Right lobe of liver (tissue), 6 donors: ENCODE measurements at places on chromosomes 7 and 10. TPM values are rescaled to one million over a fixed set of nuclear protein-coding genes. Genes with fewer than 3 reads are reported as not detected.
A peak's percentile ranks its signal among the peaks of the same experiment; 100 is the strongest.

CTAGE4 gene
- total RNA-seq, result 3.9 TPM

PARD3 gene
- 19.4 TPM for total RNA-seq

- H3K27me3 ChIP-seq, result no peaks in the 10 kb centered on the region
- H3K36me3 ChIP-seq, result no peaks in the 10 kb centered on the region
- no peak overlapping the region for H3K4me3 ChIP-seq
- no peaks in the 10 kb centered on the region for H3K4me1 ChIP-seq
Observed at GRCh38 chr10:1860351-1860750, 123.0 kb upstream of the ADARB2 start.

EBLN1 gene
- total RNA-seq, result not detected

GRCh38 chr10:30422981-30423654, 10.9 kb upstream of the MAP3K8 start:
- no peaks in the 10 kb centered on the region for H3K36me3 ChIP-seq
- DNase-seq, result no peak
- no peak overlapping the region for H3K4me3 ChIP-seq
- no peak overlapping the region for H3K27ac ChIP-seq

DNA sequence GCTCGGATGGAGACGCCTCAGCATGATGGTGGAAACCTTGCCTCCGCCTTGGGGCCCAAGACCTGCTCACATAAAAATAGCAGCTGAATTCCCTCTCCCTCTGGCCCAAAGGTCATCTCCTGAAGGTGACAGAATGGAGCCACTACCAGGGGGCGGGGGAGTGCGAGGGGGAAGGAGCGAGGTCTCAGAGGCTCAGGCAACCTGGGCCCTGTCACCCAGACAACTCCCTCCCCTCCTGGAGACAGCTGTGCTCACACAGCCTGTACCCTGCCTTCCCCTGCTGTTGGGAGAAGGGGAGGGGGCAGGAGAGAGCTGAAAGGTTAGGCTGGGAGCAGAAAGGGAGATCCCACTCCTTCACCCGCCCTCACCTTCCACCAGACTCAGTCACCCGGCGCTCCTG, 173.0 kb upstream of the RHEB start:
- H3K27me3 ChIP-seq, result no peaks in the 10 kb centered on the region
- H3K4me3 ChIP-seq, result no peak overlapping the region
- no peak for DNase-seq
- H3K27ac ChIP-seq, result no peak overlapping the region

ZNF425 gene
- total RNA-seq, result 1.4 TPM

- H3K27ac ChIP-seq, result no peak overlapping the region
- H3K27me3 ChIP-seq, result no peaks in the 10 kb centered on the region
- no peaks in the 10 kb centered on the region for H3K4me1 ChIP-seq
Observed at GRCh38 chr7:85184599-85185423, 2.0 kb downstream of the SEMA3D start.

DNA sequence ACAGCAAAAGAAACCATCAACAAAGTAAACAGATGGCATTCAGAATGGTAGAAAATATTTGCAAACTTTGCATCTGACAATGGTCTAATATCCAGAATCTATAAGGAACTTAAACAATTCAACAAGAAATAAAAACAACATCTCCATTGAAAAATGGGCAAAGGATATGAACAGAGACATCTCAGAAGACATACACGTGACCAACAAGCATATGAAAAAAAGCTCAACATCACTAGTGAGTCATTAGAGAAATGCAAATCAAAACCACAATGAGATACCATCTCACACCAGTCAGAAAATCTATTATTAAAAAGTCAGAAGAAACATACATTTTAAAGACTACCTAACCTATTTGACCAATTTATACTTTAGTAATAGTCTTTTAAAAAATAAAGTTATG, 571.3 kb upstream of the NRG3 start:
- no peaks in the 10 kb centered on the region for H3K27me3 ChIP-seq
- H3K4me3 ChIP-seq, result no peak overlapping the region
- H3K36me3 ChIP-seq, result no peaks in the 10 kb centered on the region
- DNase-seq, result no peak
- H3K27ac ChIP-seq, result no peak overlapping the region
- no peaks in the 10 kb centered on the region for H3K4me1 ChIP-seq

FGFBP3 gene
- 0.10 TPM for total RNA-seq

DNA sequence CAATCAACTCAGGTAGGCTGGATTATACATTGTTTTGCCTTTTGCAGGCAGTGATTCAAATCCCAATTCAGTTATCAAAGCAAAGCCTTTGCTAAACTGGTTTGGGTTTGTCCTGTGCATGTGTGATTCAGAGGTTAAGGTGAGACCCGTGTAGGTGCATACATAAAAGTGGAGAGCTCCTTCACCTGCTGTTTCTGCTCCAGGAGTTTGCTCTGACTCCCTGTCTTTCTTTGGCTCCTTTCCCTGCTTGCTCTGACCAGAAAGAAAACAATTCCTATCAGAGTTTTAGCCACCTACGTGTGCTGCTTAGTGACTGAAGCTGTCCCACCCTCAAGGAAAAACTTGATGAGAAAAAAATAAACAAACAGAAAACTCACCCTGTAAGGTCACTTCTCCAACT, 101.1 kb downstream of the TPST1 start:
- no peak overlapping the region for H3K4me3 ChIP-seq
- no peaks in the 10 kb centered on the region for H3K27me3 ChIP-seq
- no peaks in the 10 kb centered on the region for H3K4me1 ChIP-seq
- no peak for DNase-seq
- peak overlapping the region; percentile 59 for H3K27ac ChIP-seq
- H3K36me3 ChIP-seq, result no peaks in the 10 kb centered on the region

DNA sequence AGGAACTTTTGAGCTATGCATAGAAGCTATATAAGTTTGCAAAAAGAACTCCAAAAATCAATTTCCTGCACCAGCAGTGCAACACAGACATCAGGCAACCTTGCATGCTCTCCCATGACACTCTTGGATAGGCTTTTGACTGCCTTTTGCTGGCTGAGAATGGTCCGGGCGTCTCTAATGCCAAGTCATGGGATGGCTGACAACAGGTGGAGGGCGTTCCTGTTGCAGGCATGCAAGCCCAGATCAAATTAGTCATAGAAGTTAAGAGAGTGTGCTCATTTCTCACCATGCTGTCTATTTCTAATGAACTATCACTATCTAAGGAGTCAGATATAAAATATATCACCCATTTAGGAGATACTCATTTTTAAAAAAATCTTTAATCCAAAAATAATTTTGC, 8.4 kb downstream of the PLCE1 start:
- H3K27me3 ChIP-seq, result no peaks in the 10 kb centered on the region
- H3K4me1 ChIP-seq, result no peaks in the 10 kb centered on the region
- no peaks in the 10 kb centered on the region for H3K36me3 ChIP-seq
- H3K4me3 ChIP-seq, result no peak overlapping the region

GRCh38 chr10:89001729-89002072, 11.1 kb downstream of the FAS start:
- H3K27me3 ChIP-seq, result no peaks in the 10 kb centered on the region
- DNase-seq, result no peak
- no peak overlapping the region for H3K27ac ChIP-seq

HMX3 gene
- not detected for total RNA-seq

GRCh38 chr7:121874298-121874697, 1.3 kb downstream of the PTPRZ1 start:
- no peak overlapping the region for H3K4me3 ChIP-seq
- H3K27ac ChIP-seq, result no peak overlapping the region
- no peaks in the 10 kb centered on the region for H3K36me3 ChIP-seq
- peaks cover 6% of the 10 kb centered on the region for H3K4me1 ChIP-seq
- no peak for DNase-seq

GRCh38 chr10:24958091-24958720, 5.8 kb upstream of the PRTFDC1 start:
- H3K36me3 ChIP-seq, result no peaks in the 10 kb centered on the region
- H3K4me1 ChIP-seq, result peaks cover 11% of the 10 kb centered on the region
- H3K27ac ChIP-seq, result no peak overlapping the region
- DNase-seq, result no peak
- H3K27me3 ChIP-seq, result no peaks in the 10 kb centered on the region

- H3K4me3 ChIP-seq, result no peak overlapping the region
- H3K4me1 ChIP-seq, result no peaks in the 10 kb centered on the region
- H3K27ac ChIP-seq, result no peak overlapping the region
- DNase-seq, result peak; percentile 50
- no peaks in the 10 kb centered on the region for H3K36me3 ChIP-seq
- H3K27me3 ChIP-seq, result no peaks in the 10 kb centered on the region
Observed at GRCh38 chr7:44273681-44274622, 51.4 kb downstream of the CAMK2B start.

GRCh38 chr10:91023700-91024398, 103.0 kb upstream of the ANKRD1 start:
- no peak overlapping the region for H3K27ac ChIP-seq
- H3K27me3 ChIP-seq, result no peaks in the 10 kb centered on the region
- H3K36me3 ChIP-seq, result no peaks in the 10 kb centered on the region
- DNase-seq, result no peak

TNS3 gene
- total RNA-seq, result 51.2 TPM

PDE1C gene
- not detected for total RNA-seq

GRCh38 chr10:15378569-15378968, 7.5 kb upstream of the FAM171A1 start:
- H3K27ac ChIP-seq, result no peak overlapping the region
- no peaks in the 10 kb centered on the region for H3K36me3 ChIP-seq
- H3K4me1 ChIP-seq, result no peaks in the 10 kb centered on the region
- DNase-seq, result no peak

CPA1 gene
- not detected for total RNA-seq

DNA sequence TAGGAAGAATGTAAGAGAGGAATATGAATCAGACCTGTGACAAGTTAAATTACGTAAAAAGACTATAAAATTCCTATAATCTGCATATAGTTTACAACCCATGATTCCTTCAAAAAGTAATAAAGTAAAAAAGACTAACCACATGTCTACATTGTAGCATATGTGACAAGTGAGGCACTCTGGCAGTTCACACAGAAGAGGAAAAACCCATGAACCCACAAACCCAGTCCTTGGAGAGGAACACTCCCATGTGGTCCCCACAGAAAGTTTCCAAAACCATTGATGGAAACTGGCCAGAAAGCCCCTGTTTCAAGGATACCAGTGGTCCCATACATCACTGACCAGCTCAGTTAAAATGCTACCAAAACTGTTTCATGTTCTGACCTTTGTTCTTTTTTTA, 15.7 kb downstream of the KDM7A start:
- no peaks in the 10 kb centered on the region for H3K27me3 ChIP-seq
- no peak for DNase-seq
- no peaks in the 10 kb centered on the region for H3K36me3 ChIP-seq
- H3K4me1 ChIP-seq, result peaks cover 8% of the 10 kb centered on the region
- no peak overlapping the region for H3K4me3 ChIP-seq

- no peak overlapping the region for H3K27ac ChIP-seq
- DNase-seq, result peak; percentile 62
- no peaks in the 10 kb centered on the region for H3K27me3 ChIP-seq
- no peak overlapping the region for H3K4me3 ChIP-seq
- H3K4me1 ChIP-seq, result no peaks in the 10 kb centered on the region
- no peaks in the 10 kb centered on the region for H3K36me3 ChIP-seq
Observed at GRCh38 chr10:6148251-6148701, 54.5 kb upstream of the PFKFB3 start.

- no peak overlapping the region for H3K4me3 ChIP-seq
- H3K4me1 ChIP-seq, result no peaks in the 10 kb centered on the region
- no peaks in the 10 kb centered on the region for H3K27me3 ChIP-seq
- H3K27ac ChIP-seq, result no peak overlapping the region
Observed at GRCh38 chr7:92332782-92333181, 87.0 kb downstream of the ANKIB1 start.

- H3K4me1 ChIP-seq, result no peaks in the 10 kb centered on the region
- no peaks in the 10 kb centered on the region for H3K27me3 ChIP-seq
- DNase-seq, result no peak
Observed at GRCh38 chr7:20216406-20217036, 663 bp downstream of the MACC1 start.

- H3K27ac ChIP-seq, result no peak overlapping the region
- no peak overlapping the region for H3K4me3 ChIP-seq
- H3K27me3 ChIP-seq, result no peaks in the 10 kb centered on the region
- no peak for DNase-seq
- no peaks in the 10 kb centered on the region for H3K4me1 ChIP-seq
Observed at GRCh38 chr10:125565046-125565445, 117.9 kb downstream of the TEX36 start.

- DNase-seq, result no peak
- H3K4me3 ChIP-seq, result no peak overlapping the region
- H3K36me3 ChIP-seq, result no peaks in the 10 kb centered on the region
Observed at GRCh38 chr10:101687071-101687658, 7.8 kb downstream of the FBXW4 start.

DNA sequence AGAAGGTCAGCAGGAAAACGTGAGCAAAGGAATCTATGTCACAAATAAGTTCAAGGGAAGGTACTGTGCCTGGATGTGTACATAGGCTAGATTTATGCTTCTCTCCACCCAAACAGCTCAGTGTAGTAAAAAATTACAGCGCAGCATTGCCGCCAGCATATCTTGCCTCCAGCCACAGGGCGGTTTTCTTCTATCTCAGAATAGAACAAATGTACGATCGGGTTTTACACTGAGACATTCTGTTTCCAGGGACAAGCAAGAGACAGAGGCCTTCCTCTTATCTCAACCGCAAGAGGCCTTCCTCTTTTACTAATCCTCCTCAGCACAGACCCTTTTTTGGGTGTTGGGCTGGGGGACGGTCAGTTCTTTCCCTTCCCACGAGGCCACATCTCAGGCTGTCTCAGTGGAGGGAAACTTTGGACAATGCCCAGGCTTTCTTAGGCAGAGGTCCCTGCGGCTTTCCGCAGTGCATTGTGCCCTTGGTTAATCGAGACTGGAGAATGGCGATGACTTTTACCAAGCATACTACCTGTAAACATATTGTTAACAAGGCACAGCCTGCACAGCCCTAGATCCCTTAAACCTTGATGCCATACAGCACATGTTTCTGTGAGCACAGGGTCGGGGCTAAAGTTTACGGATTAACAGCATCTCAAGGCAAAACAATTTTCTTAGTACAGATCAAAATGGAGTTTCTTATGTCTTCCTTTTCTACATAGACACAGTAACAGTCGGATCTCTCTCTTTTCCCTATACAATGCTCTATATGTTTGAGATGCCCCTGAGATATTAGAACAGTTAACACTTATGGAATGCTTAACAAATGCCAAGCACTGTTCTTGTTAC, 11.6 kb upstream of the ABHD11 start:
- H3K36me3 ChIP-seq, result no peaks in the 10 kb centered on the region
- no peak for DNase-seq
- H3K4me3 ChIP-seq, result no peak overlapping the region
- no peaks in the 10 kb centered on the region for H3K4me1 ChIP-seq

GRCh38 chr10:91864099-91864498, 45.2 kb downstream of the FGFBP3 start:
- no peak for DNase-seq
- no peaks in the 10 kb centered on the region for H3K4me1 ChIP-seq
- no peaks in the 10 kb centered on the region for H3K27me3 ChIP-seq
- no peak overlapping the region for H3K4me3 ChIP-seq
- peaks cover 8% of the 10 kb centered on the region for H3K36me3 ChIP-seq

- H3K36me3 ChIP-seq, result no peaks in the 10 kb centered on the region
- no peak overlapping the region for H3K27ac ChIP-seq
- no peak for DNase-seq
- no peak overlapping the region for H3K4me3 ChIP-seq
Observed at GRCh38 chr10:76902949-76903348, 734.7 kb downstream of the KCNMA1 start.

GRCh38 chr10:1893941-1894340, 156.6 kb upstream of the ADARB2 start:
- H3K36me3 ChIP-seq, result no peaks in the 10 kb centered on the region
- no peaks in the 10 kb centered on the region for H3K4me1 ChIP-seq
- DNase-seq, result no peak
- H3K27ac ChIP-seq, result no peak overlapping the region
- H3K27me3 ChIP-seq, result no peaks in the 10 kb centered on the region

- no peak overlapping the region for H3K4me3 ChIP-seq
- H3K36me3 ChIP-seq, result no peaks in the 10 kb centered on the region
- no peaks in the 10 kb centered on the region for H3K4me1 ChIP-seq
Observed at GRCh38 chr7:90999989-91000979, 263.9 kb upstream of the FZD1 start.
